ENCODE measurements at places on chromosomes 16 and 17.

DNA sequence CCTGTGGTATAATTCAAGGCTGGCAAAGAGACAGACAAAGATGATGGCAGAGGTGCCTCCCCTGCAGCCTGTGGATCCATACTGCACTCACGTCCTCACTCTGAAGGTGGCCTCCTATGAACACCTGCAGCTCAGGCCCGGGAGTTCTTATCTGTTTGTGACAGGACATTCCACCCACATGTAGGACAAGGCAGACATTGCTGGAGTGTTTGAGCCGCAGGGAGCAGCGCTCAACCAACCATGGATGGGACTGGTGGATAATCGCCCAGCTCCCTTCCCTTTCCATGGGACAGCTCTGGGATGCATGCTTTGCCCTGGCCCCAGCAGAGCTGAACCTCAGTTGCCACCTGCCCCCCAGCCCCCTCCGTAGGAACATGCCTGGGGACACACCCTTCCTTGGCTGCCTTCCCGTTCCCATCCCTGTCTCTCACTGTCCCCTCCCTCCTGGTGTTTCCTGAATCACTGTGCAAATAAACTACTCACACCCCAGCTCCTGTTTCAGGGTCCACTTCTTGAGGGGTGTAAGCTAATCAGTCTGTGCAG is 22.2 kb downstream of the ITPRIPL2 start:
- peak; percentile 34 for DNase-seq

GRCh38 chr17:70622368-70623260 is 453.3 kb downstream of the KCNJ2 start:
- peak; percentile 38 for DNase-seq

- DNase-seq = peak; percentile 68
Observed at GRCh38 chr16:68331879-68332410, 21.1 kb downstream of the PRMT7 start.

DNA sequence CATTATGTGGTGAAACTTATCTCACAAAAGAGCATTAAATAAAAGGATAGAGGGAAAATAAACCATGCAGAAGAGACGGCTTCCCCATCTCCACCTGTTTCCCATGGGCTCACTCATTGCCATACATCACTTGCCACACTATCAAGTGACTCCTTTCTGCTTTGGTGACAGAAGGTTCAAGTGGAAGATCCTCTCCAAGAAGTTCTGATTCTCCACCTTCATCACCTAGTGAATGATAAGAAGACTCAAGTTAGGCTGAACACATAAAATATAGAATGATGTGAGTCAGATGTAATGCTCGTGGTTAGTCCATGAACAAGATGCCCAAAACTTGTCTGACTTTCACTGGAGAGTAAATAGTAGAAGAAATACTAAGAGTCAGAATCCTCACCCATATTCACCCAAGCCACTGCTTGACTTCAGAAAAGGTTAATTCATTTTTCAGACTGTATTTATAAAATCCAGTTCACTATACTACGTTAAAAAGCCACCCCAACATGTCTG is 100.1 kb upstream of the TOB1 start:
- no peak for DNase-seq

DNA sequence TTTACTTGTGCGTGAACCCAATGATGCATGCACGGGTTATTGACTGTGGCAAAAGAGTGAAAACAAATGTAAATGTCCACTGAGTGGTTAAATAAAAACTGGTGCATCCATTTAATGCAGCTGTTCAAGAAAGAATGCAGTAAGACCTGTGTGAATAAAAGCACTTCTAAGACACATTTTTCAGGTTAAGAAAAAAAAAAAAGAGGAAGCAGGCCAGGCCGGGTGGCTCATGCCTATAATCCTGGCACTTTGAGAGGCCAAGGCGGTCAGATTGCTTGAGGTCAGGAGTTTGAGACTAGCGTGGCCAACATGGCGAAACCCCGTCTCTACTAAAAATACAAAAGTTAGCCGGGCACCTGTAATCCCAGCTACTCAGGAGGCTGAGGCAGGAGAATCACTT is 11.8 kb downstream of the CNGB1 start:
- DNase-seq = no peak

- DNase-seq = peak; percentile 43
Observed at GRCh38 chr16:68297908-68298307, 12.8 kb downstream of the SLC7A6OS start.

DNA sequence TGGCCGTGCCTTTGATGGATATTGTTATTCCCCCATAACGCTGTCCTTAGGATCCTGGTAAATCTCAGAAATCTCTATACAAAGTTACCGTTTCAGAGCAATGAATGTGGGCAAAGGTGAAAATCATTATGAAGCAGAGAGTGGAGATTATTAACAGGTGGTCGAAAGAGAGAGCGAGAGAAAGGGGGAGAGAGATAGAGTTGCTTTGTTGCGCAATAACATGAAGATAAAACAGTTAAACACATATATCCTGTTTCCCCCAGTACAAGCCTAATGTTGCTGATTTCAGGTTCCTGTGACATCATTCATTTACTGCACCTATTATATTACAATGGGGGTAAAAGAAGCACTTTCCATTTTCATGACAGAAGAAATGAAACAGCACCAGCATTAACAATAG is 535.4 kb upstream of the RBFOX1 start:
- DNase-seq = no peak

GRCh38 chr17:38460716-38461630 is 32.7 kb downstream of the ARHGAP23 start:
- no peak for DNase-seq

- no peak for DNase-seq
Observed at GRCh38 chr17:28999206-28999605, 6.6 kb downstream of the SEZ6 start.

DNA sequence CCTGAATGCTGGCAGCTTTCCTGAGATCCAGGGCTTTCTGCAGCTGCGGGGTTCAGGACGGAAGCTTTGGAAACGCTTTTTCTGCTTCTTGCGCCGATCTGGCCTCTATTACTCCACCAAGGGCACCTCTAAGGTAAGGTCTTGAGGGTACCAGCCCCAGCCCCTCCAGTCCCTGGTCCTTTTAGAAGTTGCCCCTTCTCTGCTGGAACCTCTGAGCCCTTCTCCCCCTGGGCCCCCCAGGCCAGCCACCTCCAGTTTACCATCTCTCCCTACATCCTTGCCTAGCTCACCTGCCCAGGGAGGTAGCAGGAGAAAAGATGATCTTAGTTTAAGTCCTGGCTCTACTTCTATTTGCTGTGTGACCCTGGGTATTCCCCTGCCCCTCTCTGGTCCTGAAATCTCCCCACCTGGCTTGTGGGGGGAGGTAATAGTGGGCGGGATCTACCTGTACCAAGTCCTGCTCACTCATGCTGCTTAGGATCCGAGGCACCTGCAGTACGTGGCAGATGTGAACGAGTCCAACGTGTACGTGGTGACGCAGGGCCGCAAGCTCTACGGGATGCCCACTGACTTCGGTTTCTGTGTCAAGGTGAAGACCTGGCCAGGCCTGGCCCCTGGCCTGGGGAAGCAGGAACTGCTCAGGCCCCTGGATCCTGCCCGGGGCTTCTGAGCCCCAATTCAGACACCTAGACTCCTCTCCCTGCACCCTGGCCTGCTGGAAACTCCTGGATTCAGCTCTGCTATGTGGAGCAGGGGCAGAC is 6.5 kb downstream of the GRB7 start:
- DNase-seq = no peak

DNA sequence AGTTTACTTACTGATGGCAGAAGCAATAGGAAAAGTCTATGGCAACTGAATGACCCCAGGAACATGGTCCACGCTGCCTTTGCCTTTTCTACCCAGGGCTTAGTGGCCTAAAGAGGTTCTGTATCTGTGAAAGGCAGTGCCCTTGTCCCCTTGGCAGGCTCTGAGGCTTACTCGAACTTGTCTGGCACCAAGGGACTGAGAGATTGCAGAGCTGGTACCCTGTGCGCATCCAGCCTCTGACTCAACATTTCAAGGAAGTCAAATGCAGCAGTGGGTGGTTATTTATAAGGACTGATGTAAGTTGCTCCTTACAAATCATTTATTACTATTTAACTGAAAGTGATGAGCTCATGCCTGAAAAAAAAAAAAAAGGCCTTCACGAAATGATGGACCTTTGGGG is 299.9 kb upstream of the MYOCD start:
- no peak for DNase-seq

DNA sequence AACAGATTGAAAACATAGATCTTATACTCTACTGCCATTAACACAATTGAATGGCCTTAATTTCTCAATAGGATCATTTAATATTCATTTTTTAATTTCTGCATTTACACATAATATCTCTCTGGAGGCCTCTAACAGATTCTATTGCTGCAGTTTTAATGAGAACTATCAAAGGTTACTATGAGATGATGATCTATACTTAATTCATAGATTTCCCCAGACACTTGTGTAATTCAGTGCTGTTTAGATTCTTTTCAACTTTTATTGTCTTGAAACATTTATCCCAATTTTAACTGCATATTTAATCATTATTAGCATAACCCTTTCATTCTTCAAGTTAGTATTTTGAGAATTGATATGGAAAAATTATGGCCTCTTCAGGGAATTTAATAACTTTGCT is 1056.5 kb upstream of the CDH8 start:
- DNase-seq = no peak

- no peak for DNase-seq
Observed at GRCh38 chr17:50165066-50165465, 739 bp upstream of the SGCA start.

DNA sequence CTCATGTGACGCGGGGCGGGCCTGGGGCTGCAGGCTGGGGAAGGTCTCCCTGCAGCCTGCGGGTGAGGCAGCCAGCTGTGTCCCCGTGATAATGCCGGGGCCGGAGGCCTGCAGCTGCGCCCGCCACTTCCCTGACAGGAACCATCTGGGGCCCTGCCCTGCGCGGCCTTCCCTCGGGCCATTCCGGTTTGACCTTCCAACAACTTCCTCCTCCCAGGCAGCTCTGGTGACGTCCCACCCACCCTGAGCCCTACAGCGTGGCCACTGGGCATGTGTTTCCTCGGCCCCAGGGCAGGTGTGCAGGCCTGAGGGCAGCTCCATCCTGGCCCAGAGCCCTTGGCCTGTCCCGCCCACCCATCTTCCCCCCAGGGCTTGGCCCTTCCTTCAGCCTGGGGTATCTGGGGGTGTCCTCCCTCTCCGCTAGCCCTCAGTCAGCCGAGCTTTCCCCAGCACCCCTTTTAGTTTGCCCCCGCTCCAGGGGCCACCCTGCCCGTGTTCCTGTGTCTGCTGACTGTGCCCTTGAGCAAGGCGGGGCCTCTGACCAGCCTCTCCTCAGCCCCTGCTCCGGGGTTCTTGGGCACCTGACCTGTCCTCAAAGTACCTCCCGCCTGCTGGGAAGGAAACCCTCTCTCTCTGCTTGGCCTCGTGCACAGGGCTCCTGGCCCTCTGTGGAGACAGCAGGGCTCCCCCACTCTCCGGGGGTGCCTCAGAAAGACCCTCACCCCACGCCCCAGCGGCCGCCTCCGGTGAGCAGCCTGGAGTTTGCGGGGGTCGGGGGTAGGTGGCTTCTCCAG is at the start of gene CBFA2T3:
CBFA2T3 (minus strand) TSS at position 190 of the 794 bp plus-strand sequence. CDS start 400 bp downstream, outside the sequence.
- no peak for DNase-seq

GRCh38 chr16:87924811-87925670 is 11.3 kb downstream of the CA5A start:
- DNase-seq = no peak

GRCh38 chr16:28297784-28298510 is 5.6 kb downstream of the SBK1 start:
- no peak for DNase-seq

- peak; percentile 5 for DNase-seq
Observed at GRCh38 chr16:27048316-27048715, 18.4 kb upstream of the C16orf82 start.

DNA sequence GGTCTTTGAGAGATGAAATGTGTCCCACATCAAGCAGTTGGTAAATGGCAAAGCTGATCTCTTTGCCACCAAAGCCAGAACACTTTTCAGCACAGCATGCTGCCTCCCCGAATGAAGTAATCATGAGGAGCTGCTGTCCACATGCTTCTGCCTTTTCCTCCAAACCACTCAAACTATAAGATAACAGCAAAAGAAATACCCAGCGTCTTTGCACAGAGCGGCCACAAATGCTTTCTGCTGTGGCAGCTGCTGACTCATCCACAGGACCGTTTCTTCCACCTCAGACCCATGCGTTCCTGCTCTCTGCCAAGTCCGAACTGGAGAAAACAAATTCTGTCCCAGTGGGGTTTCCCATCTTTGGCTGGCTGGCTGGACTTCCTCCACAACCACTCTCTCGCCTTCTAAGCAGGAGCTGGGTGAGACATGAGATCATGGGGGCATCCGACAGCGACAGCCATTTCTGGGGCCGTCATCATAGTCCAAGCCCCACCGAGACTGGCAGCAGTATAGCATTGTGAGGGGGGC is 27.1 kb downstream of the TBC1D3B start:
- DNase-seq = peak; percentile 71

DNA sequence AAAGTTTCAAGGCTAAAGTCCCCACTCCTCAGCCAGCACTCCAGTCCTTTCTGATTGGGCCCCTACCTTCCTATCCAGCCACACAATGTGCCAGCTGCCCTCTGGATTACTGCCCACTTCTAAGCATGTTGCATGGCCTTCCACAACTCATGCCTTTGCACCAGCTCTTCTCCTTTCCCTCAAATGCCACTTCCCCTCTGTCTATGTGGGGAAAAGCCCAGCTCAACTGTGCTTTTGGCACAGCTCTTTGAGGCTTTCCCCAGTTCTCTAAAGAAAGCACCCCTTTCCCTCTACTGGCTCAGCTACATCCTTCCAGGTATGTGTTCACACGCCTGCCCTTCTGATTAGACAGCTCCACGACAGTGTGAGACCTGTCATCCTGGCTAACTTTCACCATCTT is 18.5 kb downstream of the GTF3C1 start:
- no peak for DNase-seq

DNA sequence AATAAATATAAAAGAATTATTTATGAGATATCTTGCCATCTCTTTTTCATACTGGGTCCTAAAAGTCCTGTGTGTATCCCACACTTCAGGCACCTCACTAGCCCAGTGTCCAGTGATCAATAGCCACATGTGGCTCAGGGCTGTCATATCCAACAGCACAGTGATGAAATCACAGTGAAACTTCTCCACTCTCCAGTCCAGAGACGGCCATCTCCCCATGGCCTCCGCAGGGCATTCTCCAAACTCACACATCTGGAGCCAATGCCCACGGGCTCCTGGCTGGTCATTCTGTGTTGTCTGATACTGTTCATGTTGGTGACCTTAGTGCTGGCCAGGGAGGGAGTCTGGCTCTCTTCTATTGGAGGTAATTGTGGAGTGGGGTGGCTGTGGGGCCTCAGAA is 125.2 kb upstream of the SDK2 start:
- peak; percentile 4 for DNase-seq

GRCh38 chr17:71260366-71260940 is 860.4 kb upstream of the SOX9 start:
- DNase-seq = peak; percentile 79

All from GM23248 (cell line).